Activated CD4-positive, CD25-positive, alpha-beta regulatory T cell (primary cell): ENCODE measurements at places on chromosomes 3 and 15.

DNA sequence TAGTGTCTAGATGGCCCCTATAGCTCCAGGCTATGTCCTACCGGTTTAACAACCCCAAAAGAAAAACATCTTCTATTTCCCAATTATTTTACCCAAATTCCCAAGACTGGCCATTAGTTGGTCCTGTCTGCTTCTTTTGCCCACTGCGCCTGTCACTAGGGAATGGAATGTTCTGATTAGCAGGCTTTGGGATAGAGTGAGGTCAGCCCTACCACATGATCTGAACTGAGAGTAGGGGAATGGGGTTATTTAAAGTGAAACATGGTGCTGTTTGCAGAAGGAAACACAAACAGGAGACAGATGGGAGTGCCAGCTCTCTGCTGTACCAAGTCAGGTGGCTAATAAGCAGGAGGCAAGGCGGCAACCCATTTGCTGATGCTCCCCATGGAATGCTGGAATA, 635.6 kb upstream of the CFAP20DC start:
- no peak for DNase-seq

- DNase-seq, result no peak
Measured at GRCh38 chr3:13557417-13557816, 8.5 kb downstream of the FBLN2 start.

DNA sequence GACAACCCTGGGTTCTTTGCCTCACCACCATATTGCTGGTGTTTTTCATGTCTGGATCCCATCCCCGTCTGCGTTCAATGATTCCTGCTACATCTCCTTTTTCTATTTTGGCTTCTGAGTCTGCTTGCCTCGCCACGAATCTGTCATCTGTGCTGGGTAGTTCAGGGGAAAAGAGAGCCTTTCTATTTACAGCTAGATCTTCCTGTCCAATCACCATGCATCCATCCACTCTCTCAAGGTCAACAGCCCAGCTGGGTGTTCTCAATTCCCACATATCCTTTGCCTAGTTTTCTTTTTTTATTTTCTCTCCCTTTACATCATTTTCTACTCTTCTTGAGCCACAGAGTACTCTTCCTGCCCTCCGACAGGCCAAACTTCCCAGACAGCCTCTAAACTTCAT, 104.8 kb upstream of the RAD18 start:
- DNase-seq, result no peak

DNA sequence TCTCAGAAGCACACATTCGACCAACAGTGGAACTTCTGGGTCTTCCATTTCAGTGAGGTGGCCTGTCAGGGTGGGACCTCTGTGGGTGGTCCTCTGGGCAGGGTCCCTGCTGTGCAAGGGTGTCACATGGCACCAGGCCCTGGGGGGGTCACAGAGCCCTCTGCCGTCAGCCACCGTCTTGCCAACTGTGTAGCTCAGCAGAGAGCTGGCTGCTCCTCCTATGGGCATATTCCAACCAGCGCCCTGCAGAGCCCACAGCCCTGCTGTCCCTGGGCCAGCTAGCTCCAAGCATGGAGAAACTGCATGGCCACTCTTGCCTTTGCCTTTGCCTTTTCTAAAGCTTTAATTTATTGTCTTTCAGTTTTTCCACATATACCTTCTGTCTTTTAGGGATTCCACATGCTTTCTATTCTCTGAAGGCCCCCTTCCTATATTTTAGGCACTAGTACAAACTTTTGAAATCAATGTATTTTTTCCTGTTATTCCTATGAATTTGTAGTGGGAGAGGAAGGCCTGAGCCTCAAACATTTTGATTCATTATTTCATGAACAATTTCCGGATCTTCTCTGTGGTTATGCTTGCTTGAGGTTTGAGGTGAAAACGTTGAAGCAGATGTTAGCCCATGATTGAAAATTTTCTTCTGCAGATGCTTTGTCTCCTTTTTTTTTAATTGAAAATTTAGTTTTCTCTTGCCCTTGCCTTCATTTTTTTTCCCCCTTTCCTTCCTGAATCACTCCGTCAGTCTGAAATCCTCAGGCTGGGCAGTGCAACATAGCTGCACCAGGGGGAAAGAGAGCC, 11.7 kb downstream of the IQCF1 start:
- no peak for DNase-seq

GRCh38 chr3:37882711-37883110, 21.0 kb downstream of the CTDSPL start:
- no peak for DNase-seq

GRCh38 chr3:42752961-42753360, 20.1 kb downstream of the CCDC13 start:
- no peak for DNase-seq

GRCh38 chr3:46278816-46279672, 36.8 kb downstream of the CCR3 start:
- no peak for DNase-seq

- no peak for DNase-seq
Measured at GRCh38 chr3:43455233-43455632, 166.6 kb downstream of the ANO10 start.
